K562 (cell line): ENCODE measurements at places on chromosomes 1 and 21. TPM values are rescaled to one million over a fixed set of nuclear protein-coding genes. Genes with fewer than 3 reads are reported as not detected.
A peak's percentile ranks its signal among the peaks of the same experiment; 100 is the strongest.

GRCh38 chr1:41520951-41521752, 36.7 kb upstream of the EDN2 start:
- no peak for DNase-seq
- H3K27me3 ChIP-seq = peaks cover 22% of the 10 kb centered on the region; the same call in 2 of the 3 replicates
- H3K36me3 ChIP-seq = no peaks in the 10 kb centered on the region
- no peak overlapping the region for H3K4me3 ChIP-seq
- peaks cover 12% of the 10 kb centered on the region for H3K4me1 ChIP-seq

DNA sequence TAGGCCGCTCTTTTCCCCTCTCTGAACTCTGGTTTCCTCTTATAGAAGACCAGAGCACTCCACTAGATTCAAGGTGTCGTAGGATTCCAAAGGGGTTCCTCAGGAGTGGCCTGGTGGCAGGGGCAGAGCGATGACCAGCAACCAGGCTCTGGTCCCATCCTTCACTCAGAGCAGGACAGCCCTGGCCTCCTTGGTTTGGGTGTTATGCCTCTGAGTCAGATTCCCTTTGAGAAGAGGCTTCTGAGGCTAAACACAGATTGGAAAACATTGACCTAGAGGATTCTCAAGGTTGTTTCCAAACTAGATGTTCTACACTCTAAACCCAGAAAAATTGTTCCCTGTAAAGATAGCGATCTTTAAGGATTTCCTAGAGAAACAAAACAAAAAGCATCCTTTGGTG, 49.8 kb upstream of the IKBKE start:
- H3K36me3 ChIP-seq = peaks cover 16% of the 10 kb centered on the region; the same call in 1 of the 3 replicates
- DNase-seq = no peak
- H3K4me3 ChIP-seq = no peak overlapping the region
- H3K27me3 ChIP-seq = no peaks in the 10 kb centered on the region
- peaks cover 11% of the 10 kb centered on the region for H3K4me1 ChIP-seq

GRCh38 chr1:205523891-205524793, 19.7 kb downstream of the CDK18 start:
- H3K27ac ChIP-seq = no peak overlapping the region
- H3K4me1 ChIP-seq = peaks cover 23% of the 10 kb centered on the region
- DNase-seq = peak; percentile 82
- no peak overlapping the region for H3K4me3 ChIP-seq

GRCh38 chr1:53073868-53074311, 11.9 kb downstream of the PODN start:
- peaks cover 38% of the 10 kb centered on the region; the same call in 1 of the 2 replicates for H3K4me1 ChIP-seq
- DNase-seq = no peak
- H3K4me3 ChIP-seq = no peak overlapping the region
- H3K27me3 ChIP-seq = peaks cover 36% of the 10 kb centered on the region
- no peaks in the 10 kb centered on the region for H3K36me3 ChIP-seq
- H3K27ac ChIP-seq = no peak overlapping the region

DNA sequence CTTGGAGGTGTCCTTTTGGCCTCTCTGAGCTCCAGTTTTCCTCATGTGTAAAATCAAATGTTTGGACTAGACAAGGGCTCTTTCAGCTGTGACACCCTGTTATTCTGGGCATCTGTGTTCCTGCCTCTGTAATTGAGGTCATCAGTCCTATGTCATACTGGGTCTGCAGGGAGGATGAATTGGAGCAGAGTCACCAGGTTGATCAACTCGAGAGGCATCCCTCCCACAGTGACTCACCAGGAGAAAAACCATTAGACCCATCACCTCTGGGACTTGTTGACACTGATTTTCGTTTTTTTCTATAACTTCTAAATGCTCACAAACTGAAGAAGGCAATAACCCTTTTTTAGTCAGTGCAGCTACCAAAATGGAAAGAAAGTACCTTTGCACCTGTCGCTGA, 82.2 kb downstream of the ST6GALNAC5 start:
- H3K27me3 ChIP-seq = no peaks in the 10 kb centered on the region
- no peak overlapping the region for H3K4me3 ChIP-seq
- no peak overlapping the region for H3K27ac ChIP-seq

- H3K27ac ChIP-seq = no peak overlapping the region
- H3K4me1 ChIP-seq = no peaks in the 10 kb centered on the region
- no peaks in the 10 kb centered on the region for H3K36me3 ChIP-seq
- no peaks in the 10 kb centered on the region for H3K27me3 ChIP-seq
Observed at GRCh38 chr1:4854367-4854766, 200.0 kb downstream of the AJAP1 start.

DNA sequence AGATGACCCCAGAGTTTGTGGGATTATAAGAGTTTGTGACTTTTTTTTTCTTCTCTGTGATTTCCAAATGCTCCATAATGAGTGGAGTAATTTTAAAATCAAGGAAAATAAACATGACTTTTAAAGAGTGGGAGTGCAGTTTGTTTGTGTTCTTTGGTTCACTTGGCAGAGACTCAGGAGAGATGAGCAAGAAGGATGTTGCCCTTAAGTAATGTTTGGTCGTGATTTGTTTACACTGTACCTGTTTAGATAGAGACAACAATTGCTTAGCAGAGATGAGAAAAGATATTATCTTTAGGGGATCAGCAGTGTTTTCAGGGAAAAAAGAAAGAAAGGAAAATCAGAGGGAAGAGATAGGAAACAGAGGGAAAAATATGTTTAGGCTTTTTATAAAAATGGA, 170.8 kb downstream of the ADSS2 start:
- no peaks in the 10 kb centered on the region for H3K36me3 ChIP-seq
- peaks cover 4% of the 10 kb centered on the region for H3K4me1 ChIP-seq
- no peak overlapping the region for H3K27ac ChIP-seq
- peaks cover 24% of the 10 kb centered on the region; the same call in 2 of the 3 replicates for H3K27me3 ChIP-seq
- no peak overlapping the region for H3K4me3 ChIP-seq

C1QC gene
- total RNA-seq = 0.47 and 0.69 TPM in 2 replicates

TMEM54 gene
- 13.1 and 15.1 TPM in 2 replicates for total RNA-seq

C1orf53 gene
- total RNA-seq = 1.5 and 1.9 TPM in 2 replicates
